ENCODE measurements at places on chromosomes 2 and 18.
A peak's percentile ranks its signal among the peaks of the same experiment; 100 is the strongest.

- DNase-seq: no peak
Measured at GRCh38 chr2:16687222-16687621, 21.6 kb upstream of the CYRIA start.

DNA sequence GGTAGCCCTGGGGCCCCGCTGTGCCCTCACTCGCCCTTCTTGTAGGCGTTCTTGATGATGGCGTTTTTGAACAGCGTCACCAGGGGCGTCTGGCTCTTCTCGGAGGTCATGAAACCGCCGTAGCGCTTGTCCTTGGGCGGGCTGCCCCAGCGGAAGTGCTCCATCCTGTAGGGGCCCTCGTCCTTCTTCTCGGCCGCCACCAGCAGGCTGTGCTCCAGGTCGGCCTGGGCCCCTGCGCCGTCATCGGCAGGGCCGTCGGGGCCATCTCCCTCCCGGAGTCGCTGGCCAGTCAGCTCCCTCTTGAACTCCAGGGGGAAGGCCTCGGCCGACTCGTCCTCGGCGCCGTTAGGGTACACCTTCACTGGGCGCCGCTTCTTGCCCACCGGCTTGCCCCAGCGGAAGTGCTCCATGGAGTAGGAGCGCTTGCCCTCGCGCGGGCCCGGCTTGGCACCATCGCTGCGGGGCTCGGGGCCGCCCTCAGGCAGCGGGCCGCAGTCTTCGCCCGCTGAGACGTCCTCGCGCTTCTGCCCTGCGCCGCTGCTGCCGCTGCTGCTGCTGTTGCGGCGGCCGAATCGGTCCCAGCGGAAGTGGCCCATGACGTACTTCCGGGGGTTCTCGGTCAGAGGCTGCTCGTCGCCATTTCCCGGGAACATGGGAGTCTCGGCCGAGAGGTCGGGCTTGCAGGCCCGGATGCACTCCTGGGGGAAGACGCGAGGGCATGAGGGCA, 7.2 kb downstream of the POMC start:
- peak; percentile 42 for DNase-seq

GRCh38 chr2:219253753-219254589, at the start of gene TUBA4A:
TUBA4A (minus strand) TSS chr2:219253918; CDS start chr2:219253858, 60 bp downstream.
- DNase-seq: peak; percentile 87

GRCh38 chr2:12169721-12170120, 423.3 kb downstream of the LPIN1 start:
- peak; percentile 59 for DNase-seq

DNA sequence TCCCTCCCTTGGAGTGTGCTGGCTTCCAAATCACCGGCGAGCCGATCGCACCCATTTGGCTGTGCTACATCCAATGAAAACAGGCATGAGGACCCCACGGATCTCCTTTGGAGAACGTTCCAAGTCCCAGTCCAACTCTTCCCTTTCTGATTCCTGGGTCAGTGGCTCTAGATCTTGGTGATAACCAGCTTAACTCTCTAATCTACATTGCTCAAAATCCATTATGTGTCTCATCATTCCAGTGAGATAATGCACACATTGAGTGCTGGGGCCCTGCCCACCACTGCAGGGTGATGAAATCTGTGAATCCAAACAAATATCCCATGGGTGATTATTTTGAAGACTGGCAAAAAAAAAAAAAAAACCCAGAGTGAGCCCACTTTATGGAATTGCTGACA, 232.7 kb upstream of the COPS8 start:
- DNase-seq: no peak

GRCh38 chr2:202486351-202486750, 110.2 kb downstream of the BMPR2 start:
- no peak for DNase-seq

GRCh38 chr2:237556773-237557632, 9.4 kb upstream of the PRLH start:
- no peak for DNase-seq

DNA sequence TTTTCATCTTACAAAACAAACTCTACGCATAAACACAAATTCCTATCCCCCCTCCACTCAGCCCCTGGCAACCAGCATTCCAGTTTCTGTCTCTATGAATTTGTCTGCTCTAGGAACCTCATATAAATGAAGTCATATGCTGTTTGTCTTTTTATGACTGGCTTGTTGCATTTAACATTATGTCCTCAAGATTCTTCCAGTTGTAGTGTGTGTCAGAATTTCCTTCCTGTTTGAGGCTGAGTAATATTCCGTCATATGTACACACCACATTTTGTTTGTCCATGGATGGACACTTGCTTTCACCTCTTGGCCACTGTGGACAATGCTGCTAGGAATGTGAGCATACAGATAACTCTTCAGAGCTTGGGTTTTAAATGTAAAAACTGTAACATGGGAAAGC, 272.1 kb downstream of the GBX2 start:
- no peak for DNase-seq

DNA sequence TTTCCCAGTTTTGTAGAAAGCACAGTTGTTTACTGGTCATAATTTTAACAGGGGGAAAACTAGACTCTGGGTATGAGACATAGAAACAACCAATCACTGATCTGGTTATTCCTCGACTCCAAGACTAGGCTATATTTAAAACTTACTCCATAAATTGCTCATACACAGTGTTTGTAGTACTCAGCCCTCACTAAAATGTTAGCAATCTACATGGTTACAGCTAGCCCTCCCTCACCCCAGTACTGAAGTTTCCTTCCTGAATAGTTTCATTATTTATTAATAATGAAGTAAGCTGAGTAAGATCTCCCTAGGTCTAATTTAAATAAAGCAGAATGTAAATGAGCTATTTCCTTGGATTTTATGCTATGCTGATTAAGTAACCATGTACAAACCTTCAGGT, 275.1 kb downstream of the CDH20 start:
- no peak for DNase-seq

- no peak for DNase-seq
Measured at GRCh38 chr18:48607056-48607984, 68.5 kb downstream of the CTIF start.

DNA sequence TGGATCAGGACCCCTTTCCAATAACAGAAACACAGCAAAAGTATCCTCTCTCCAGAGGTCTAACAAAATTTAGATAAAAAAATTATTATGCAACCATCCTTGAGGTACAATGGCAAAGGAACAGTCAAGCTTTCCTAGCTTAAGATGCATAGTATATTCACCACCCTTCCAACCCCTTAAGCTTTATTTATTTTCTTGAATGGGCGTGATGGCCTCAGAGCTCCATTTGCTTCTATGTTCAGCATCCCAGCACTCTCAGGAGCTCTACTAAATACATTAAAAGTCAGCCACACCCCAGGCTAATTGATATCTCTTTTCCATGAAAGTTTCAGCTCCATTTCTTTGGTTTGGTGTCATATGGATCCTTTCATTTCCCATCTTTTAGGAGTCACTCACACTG, 1335.2 kb upstream of the ZEB2 start:
- no peak for DNase-seq

GRCh38 chr2:148622366-148622765, 22.2 kb upstream of the EPC2 start:
- DNase-seq: no peak

- no peak for DNase-seq
Measured at GRCh38 chr2:43327119-43327518, 100.7 kb upstream of the ZFP36L2 start.

DNA sequence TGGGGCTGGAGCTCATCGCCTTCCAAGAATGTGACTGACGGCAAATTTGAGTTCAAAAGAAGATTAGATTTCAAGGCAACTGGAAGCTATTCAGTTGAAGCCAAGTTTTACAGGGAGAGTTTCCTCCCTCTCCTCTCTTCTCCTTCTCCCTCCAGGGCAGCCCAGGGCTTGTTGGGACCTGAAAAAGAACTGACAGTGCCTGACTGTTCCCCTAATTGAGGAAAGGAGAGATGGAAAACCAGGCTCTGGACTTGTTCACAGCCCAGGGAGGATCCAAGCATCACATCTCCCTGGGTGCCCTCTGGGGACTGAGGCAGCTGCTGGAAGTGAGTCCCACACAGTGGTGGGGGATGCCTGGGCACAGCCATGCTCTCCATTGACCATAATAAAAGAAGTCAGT, 88.1 kb downstream of the THNSL2 start:
- DNase-seq: no peak

DNA sequence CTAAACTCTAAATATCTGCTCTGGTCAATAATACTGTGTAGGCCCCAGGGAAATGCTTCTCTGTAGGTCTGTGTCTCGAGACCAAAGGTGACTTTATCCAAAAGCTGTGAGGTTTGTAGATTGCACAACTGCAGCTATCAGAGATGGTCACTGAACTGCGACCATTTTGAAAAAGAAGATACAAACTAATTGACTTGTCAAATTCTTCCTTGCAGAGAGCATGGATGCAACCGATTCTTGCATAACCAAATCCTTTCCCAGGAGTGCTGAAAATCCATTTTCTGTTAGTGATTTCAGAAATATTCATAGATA, 155.8 kb downstream of the SH3BP4 start:
- no peak for DNase-seq

DNA sequence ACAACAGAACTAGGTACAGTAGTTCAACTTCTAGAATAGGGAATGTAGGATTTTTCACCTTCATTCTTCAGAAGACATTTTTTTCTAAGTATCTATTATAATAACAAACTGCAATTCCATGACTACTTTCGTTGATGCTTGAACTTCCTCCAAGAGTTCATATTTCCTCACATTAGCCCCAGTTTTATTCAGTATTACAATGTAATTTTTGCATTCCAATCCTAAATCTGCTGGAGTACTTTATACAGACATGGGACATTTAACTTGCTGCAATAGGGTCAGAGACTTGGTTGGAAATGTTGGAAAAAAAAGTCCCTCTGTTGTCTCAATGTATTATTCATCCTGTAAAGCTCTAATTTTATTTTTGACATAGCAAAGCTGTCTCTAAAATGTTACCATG, 19.6 kb upstream of the FTCDNL1 start:
- DNase-seq: no peak

DNA sequence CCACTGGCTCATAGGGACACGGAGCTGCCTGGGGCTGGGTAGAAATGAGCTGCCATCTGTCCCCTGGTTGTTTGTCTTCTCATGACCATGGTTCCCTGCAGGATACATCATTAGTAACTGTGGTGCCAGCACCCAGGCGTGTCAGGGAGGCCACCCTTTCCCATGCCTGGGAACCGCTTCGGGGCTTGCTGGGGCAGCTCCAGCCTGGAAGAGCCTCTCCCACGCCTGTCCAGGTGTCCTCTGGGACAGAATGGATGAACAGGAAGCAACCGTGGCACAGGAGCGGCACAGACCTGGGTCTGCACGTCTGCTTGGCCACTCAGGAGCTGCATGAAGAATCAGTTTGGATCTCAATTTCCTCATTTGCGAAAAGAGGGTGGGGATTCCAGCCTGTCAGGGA, 34.8 kb downstream of the SDC1 start:
- DNase-seq: no peak

- no peak for DNase-seq
Measured at GRCh38 chr2:158600155-158600802, 143.5 kb downstream of the PKP4 start.

DNA sequence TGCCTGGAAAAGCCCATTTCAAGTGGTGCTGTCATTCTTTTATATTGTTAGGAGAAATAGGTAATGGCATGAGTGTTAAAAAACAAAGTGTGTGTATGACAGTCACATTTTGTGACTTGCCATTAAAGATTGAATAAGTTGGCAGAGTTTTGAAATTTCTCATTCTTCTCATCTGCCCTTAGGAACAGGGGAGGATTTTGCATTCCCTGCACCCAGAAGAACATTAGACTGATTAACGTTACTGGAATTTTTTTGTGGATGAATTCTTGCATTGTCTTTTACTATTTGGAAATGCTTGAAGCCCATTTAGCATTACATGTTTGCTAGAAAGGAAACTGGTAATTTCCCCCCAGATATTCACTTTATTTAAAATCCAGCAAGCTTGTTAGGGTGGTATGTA, 162.2 kb downstream of the BABAM2 start:
- DNase-seq: no peak

GRCh38 chr2:217429981-217430500, 570.2 kb upstream of the TNP1 start:
- DNase-seq: no peak

DNA sequence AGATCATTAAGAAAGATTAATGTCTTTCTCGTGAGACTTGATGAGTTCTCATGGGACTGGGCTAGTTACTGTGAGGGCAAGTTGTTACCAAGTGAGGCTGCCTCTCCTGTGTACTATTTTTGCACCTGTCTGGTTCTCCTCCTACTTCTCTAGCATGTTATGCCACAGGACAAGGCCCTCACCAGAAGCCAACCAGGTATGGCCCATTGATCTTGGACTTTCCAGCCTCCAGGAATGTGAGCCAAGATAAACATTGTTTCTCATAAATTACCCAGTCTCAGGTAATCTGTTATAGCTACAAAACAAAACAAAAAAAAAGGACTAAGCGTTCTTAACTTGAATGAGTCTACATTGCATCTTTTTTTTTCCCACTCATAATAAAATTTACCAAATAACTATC, 184.1 kb downstream of the CDH7 start:
- DNase-seq: no peak

DNA sequence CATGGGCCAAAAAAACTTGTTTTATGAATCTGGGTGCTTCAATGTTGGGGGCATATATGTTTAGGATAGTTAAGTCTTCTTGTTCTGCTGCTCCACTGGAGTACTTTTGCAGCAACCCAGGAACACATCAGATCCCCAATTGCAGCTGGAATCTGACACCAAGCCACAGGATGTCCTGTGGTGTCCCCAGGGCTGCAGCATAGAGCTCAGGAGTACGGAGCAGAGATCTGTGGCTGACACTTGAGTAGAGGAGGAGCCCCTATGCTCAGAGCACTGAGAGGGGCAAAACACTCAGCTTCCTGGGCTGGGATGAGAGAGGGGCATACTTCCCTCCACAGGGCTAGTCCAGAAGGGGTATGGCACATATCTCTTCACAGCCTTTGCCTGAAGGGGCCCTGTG, 138.9 kb upstream of the ERBB4 start:
- no peak for DNase-seq

- DNase-seq: no peak
Measured at GRCh38 chr2:42053791-42054701, 6.2 kb downstream of the PKDCC start.

- no peak for DNase-seq
Measured at GRCh38 chr2:233794128-233794658, 16.1 kb downstream of the MROH2A start.

DNA sequence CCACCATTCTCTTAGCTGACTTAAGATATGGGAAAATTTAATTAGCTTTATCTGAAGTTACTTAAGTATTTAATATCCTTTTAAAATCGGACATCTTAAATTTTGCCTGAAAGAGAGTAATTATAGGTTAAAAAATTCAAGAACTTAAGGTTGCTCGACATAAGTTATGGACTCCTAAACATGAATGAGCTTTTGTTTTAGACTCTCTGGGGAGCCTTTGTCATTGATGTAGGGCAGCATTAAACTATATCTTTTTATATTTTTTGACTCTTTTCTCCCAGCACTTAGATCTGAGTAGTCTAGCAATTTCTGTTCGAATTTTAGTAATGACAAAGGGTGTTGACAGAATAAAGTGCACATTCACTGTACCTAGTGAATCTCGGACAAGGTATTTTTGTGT, 4.7 kb downstream of the PHLPP1 start:
- DNase-seq: no peak

GRCh38 chr2:3960106-3960505, 256.7 kb downstream of the DCDC2C start:
- no peak for DNase-seq

- no peak for DNase-seq
Measured at GRCh38 chr2:69677914-69678313, 34.4 kb upstream of the AAK1 start.

GRCh38 chr2:31413862-31414550, 536 bp downstream of the XDH start:
- DNase-seq: no peak

Measured in central memory CD4-positive, alpha-beta T cell (primary cell).